ENCODE measurements at places on chromosomes 7 and 10.

DNA sequence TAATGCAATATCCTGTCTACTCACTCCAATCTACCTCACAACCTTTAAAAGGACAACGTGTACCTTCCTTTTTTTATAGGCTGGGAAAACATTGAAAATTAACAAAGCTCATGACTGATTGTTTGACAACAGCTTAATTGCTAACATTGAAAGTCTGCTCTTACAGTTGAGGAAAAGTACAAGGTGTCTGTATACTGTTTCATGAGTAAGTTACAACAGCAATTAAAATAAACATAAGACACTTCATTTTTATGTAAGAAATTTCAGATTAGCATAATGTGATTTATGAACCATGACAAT, 28.6 kb upstream of the NCAPG2 start:
- DNase-seq, result no peak

DNA sequence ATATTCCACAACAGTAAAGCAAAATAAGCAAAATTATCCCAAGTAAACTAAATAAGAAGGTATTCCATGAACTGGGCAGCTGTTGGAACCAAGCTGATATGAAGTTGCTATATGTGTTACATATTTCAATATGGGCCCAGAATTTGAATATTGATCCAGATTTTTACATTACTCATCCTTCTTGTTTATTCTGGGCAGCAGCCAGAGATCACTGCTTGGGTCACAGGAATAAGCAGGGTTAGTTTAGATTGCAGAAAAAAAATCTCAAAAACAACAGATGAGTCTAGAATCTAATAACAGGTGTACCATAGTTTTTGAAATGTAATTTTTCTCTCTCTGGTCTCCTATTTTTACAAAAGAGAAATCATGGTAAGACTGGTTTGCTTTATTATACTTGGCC, 171.5 kb upstream of the NAMPT start:
- no peak for DNase-seq

- no peak for DNase-seq
Observed at GRCh38 chr10:7895699-7896090, 77.4 kb downstream of the TAF3 start.

DNA sequence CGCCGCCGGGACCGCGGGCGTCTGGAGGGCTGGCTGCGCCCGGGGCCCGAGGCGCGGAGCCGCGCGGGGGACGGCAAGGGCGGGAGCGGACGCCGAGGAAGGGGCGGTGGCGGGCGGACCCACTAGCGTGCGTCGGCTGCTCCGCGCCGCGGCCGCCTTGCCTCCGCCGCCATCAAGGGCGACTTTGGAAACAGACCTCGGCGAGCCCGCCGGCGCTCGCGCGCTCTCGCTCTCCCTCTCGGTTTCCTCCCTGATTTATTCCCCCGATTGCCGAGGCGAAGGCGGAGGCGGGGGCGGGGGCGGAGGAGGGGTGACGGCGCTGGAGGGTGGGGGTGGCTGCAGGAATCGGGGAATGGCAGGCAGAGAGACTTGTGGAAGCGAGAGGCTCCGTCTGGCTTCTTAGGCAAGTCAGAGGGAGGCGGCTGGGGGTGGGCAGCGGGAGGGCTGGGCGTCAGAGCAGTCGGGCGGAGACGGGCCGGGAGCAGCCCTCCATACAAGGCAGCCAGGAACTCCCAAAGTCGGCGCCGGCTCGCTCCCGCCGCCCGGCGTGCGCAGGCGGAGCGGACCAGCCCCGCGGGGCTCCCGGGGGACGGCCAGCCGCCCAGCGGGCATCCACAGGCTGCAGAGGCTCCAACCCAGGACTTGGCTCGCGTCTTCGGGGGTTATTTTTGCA, at the start of gene CACNA2D1:
CACNA2D1 (minus strand) TSS at position 231 of the 673 bp plus-strand sequence.
- DNase-seq, result peak; percentile 42

DNA sequence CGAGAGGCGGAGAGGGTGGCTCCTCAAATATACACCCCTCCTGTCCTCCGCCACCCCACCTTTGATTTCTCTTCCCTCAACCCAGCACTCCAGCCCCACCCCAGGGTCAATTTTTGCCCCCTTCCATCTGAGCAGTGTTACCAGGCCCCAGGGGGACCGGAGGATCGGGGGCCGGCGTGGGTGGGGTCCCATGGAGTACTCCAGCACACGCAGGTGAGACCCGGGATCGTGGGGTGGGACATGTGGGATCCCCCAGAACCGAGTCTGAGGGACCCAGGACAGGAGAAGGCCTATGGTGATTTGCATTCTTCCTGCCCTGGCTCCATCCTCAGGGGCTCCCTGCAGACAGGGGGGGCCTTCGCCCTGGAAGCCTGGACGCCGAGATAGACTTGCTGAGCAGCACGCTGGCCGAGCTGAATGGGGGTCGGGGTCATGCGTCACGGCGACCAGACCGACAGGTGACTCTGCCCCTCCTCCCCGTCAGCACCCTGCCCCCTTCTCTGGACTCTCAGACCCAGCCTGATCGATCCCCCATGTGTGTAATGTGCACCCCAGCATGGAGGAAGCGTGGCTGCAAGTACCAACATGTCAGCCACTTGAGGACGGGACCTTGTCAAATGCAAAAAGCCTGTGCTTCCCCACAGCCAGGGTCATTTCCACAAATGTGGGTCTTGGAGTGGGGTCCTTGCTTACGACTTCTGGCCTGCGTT, 744 bp downstream of the TRIP6 start:
- DNase-seq, result no peak

GRCh38 chr7:71868797-71869196, 543.3 kb downstream of the CALN1 start:
- no peak for DNase-seq

DNA sequence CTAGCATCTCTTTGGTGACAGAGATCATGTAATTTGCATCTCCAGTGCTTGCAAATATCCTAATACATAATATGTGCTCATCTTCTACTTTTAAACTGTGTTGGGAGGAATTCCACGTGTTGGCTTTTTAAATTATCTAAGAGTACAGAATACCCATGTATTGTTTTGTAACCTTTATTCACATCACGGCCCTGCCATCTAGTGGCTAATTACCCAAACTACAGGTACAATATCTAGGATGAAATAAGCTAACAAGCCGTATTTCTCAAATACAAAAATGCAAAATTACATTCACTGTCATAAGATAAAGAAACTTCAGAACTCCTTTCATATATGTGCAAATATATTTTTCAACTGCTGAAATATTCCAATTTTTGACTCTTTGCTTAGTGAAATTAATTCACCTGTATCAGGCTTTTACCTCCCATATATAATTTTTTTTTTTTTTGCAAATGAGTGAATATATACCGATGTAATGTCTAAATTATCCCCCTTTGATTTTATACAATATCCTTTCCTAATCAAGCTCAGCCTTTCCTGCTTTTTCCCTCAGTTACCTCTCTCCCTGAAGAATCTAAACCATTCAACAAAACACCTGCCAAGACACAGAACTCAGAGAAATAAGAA, 30.3 kb upstream of the LSM8 start:
- no peak for DNase-seq

- no peak for DNase-seq
Observed at GRCh38 chr10:101116754-101117153, 14.3 kb upstream of the TLX1 start.

GRCh38 chr10:113357681-113358300, 195.1 kb upstream of the HABP2 start:
- DNase-seq, result no peak

DNA sequence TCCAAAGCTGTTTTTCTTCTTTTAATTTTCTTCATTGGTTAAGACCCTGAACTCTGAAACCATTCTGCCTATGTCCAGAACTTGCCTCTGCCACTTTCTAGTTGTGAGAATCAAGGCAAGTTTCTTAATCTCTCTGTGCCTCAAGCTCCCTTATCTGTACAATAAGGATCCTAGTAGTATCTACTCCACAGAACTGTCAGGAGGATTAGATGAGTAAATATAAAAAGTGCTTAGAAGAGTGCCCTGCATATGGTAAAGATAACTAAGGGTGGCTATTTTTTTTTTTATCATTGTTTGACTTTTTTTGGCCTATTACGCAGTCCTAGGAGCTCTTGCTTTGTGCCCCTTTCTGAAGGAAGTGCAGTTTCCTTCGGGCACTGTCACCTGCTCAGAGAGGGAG, 46.4 kb upstream of the RAPGEF5 start:
- no peak for DNase-seq

DNA sequence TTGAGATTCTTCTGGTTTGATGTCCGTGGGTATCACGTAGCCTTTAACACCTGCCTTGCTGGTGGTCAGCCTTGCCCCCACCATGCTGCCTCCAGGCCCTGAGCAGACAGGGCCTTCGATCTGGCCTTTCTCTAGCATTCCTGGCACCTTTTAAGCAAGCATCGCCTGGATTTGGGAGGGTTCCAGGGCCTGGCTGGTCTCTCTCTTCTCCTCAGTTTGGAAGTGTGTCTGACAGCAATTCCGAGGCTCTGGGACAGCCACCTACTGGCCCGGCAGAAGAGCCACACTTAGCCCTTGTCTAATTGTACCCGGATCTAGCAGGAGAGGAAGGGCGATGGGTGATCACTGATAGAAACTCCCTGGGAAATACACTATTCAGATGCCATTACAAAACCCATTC, 441.3 kb upstream of the MKI67 start:
- no peak for DNase-seq

- DNase-seq, result no peak
Observed at GRCh38 chr7:146683439-146683838, 566.8 kb downstream of the CNTNAP2 start.

- DNase-seq, result no peak
Observed at GRCh38 chr7:120993553-120994191, 5.2 kb downstream of the CPED1 start.

DNA sequence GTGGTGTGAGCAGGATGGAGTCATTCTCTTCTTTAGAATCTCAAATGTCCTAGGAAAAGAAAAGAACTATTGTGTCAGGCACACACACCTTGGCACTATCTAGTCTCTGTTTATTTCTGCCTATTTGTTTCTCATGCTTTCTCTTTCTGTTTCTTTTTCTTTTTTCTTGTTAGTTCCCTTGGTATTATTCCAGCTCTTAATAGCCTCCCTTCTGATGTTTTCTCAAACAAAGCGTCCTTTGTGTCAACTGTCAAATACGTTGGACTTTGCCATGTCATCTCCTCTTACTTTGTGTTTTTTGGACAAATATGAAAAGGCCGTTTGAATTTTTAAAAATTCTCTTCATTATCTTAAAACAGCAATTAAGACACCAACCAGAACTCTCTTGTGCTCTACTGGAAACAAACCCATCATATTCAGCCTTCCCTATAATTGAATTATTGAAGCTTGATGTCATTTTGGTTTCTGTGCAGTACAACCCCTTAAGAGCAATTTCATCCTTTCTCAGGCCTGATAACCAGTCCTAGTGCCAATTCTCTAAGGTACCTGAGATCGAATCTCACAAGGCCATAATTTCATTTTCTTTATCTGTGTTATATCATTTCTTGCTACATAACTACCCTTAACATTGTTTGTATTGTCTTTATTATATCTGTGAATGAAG, 497.8 kb upstream of the NRP1 start:
- no peak for DNase-seq

- no peak for DNase-seq
Observed at GRCh38 chr10:108112218-108112617, 947.7 kb upstream of the SORCS1 start.

- no peak for DNase-seq
Observed at GRCh38 chr7:83267141-83267631, 104.5 kb upstream of the PCLO start.

GRCh38 chr10:98326621-98327027, 58.6 kb upstream of the LOXL4 start:
- DNase-seq, result no peak

DNA sequence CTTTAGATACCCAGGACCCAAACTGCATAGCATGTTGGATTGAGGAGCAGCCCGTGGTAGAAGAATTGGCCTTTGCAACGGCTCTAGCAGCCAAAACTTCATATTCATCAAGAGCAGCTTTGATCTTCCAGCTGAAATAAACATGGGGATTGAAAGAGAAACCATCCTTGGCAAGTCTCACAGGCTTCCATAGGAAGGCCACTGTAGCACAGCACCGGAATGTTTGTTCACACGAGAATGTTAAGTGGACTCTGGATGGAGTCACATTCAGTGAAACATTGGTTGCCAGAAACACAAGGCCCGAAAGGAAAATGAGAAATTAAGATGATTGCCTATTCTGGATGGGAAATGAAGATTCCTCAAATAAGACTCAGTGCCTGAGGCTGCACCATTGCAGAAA, 97.4 kb downstream of the RAB18 start:
- DNase-seq, result no peak

- DNase-seq, result no peak
Observed at GRCh38 chr7:34895202-34895601, 142.1 kb downstream of the DPY19L1 start.

- no peak for DNase-seq
Observed at GRCh38 chr10:77421591-77421990, 216.0 kb downstream of the KCNMA1 start.

DNA sequence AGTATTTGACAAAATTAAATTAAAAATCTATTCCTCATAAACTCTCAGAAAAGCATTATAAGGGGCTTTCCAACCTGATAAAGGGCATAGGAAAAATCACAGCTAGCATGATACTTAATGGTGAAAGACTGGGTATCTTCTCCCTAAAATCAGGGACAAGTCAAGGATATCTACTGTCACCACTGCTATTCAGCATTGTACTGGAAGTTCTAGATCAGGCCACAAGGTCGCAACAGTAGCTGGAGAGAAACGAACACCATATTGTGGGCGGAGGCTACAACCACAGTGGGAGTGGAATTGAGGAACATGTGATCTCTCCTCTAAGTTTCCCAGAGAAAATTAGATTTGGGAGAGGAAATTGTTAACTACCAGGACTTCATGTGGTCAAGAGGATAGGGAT, 70.0 kb upstream of the NAMPT start:
- no peak for DNase-seq

GRCh38 chr7:40331915-40332314, 197.1 kb downstream of the SUGCT start:
- DNase-seq, result no peak

- no peak for DNase-seq
Observed at GRCh38 chr7:64541438-64542359, 21.2 kb downstream of the ZNF680 start.

DNA sequence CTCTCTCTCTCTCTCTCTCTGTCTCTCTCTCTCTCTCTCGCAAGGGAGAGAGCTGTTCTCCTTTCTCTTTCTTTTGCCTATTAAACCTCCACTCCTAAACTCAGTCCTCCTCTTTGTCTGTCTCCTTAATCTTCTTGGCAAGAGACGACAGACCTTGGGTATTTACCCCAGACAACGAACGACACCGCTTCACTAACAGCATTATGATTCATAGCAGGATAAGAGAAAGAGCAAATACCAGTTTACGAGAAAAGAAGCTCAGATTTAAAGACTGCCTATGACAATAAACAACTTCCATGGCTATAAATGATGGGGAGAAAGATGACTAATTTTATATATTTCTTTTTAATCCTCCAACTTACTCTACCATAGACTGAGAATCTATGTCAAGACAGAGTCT, 1396.5 kb upstream of the CELF2 start:
- DNase-seq, result no peak

DNA sequence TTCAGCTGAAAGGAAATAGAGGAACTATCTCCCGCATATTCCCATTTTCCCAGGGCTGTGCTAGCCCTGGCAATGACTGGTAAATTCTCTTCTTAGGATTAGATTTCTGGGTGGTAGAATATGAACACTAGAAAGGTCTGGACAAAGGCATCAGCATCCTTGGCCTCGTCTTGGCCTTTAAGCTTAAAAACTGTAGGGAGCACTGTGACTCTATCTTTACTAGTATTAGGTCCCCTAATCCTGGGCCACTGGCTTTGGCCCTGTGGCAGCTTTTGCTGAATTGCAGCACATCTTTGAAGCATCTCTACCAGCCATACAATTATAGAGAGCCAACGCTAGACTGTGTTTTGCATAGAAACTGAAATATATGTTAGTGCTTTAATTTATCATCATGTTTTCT, 41.5 kb upstream of the EBLN1 start:
- no peak for DNase-seq

All from activated CD8-positive, alpha-beta memory T cell treated with anti-CD3 and anti-CD28 coated beads, Interleukin-2, amount 50 U/mL, for 48 hours (primary cell).